Suprapubic skin (tissue), 4 donors: ENCODE measurements at places on chromosomes 1 and 21.

GRCh38 chr1:219659684-219660083 is 46.8 kb upstream of the ZC3H11B start:
- no peak for DNase-seq

DNA sequence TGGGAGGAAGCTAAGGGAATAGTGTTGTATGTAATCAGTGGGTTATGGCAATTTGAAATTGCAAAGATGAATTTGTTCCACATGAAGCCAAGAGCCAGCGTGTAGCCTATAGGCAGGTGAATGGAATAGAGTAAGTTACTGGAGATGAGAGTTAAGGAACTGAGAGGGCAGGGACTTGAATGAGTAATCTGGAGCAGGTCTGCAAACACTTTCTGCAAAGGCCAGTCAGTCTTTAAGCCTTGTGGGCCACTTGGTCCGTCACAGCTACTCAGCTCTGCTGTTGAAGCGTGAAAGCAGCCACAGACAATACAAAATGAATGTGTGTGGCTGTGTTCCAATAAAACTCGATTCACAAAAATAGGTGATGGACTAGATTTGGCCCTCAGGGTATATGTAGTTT is 29.2 kb downstream of the SZT2 start:
- no peak for DNase-seq

- no peak for DNase-seq
These were observed 22.3 kb upstream of the CLDN8 start for GRCh38 chr21:30238168-30238567.

GRCh38 chr21:45529785-45530422 is 12.3 kb downstream of the SLC19A1 start:
- peak; percentile 21 for DNase-seq

GRCh38 chr1:232655746-232656085 is 25.8 kb upstream of the SIPA1L2 start:
- no peak for DNase-seq

GRCh38 chr1:31814631-31815306 is 1.1 kb downstream of the SPOCD1 start:
- no peak for DNase-seq

- DNase-seq = no peak
These were observed 316.2 kb upstream of the C1orf174 start for GRCh38 chr1:4216231-4216630.

GRCh38 chr1:3652548-3653285 is 401 bp downstream of the TP73 start:
- no peak for DNase-seq

DNA sequence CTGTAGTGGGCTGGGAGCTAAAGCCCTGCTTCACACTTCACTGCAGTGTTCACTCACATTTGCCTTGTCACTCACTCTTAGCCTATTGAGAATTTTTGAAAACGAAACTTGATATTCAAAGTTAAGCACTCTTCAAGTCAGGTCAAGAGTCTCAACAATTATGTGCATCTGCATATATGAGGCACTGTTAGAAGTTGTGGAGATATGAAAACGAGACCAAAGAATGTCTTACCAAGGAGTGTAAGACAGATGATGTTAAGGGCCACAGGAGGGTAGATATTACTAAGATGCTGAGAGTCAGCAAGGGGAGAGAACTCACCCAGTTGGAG is 64.7 kb upstream of the GJA8 start:
- DNase-seq = no peak

DNA sequence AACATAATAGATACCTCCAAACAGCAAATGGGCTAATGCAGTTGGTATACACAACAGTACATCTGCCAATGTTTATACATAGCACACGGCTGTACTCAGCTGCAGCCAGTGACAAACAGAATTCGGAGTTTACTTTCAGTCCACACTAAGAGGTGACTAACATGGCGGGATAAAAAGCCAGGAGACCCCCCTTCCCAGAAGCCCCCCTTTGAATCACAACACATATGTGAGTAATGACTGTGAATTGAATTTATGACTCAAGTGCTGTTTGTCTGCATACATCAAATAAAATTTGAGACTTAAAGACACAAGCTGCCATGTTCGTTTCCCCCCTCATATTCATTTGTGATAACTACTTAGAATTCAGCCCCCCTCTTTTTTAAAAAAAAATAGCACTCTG is 113.2 kb downstream of the RUNX1 start:
- no peak for DNase-seq

- no peak for DNase-seq
These were observed 11.2 kb upstream of the ADAMTSL4 start for GRCh38 chr1:150537732-150538684.

DNA sequence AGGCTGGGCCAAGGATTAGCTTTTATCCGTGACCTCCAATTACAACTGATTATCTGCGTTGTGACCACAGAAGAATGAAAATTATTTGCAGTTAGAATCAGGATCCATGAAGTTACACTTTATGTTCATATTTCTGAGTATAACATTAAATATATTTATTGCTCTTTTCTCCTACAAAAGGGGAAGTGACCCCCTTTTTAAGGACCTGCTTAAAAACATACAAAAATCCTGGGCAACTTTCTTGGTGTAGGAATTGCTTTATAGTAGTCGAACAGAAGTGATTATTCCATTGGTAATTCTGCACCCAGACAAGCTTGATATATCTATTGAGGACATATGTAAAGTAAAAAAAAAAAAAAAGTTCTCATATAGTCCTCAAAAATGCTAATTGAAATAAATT is 208.7 kb downstream of the MRPL39 start:
- DNase-seq = no peak

DNA sequence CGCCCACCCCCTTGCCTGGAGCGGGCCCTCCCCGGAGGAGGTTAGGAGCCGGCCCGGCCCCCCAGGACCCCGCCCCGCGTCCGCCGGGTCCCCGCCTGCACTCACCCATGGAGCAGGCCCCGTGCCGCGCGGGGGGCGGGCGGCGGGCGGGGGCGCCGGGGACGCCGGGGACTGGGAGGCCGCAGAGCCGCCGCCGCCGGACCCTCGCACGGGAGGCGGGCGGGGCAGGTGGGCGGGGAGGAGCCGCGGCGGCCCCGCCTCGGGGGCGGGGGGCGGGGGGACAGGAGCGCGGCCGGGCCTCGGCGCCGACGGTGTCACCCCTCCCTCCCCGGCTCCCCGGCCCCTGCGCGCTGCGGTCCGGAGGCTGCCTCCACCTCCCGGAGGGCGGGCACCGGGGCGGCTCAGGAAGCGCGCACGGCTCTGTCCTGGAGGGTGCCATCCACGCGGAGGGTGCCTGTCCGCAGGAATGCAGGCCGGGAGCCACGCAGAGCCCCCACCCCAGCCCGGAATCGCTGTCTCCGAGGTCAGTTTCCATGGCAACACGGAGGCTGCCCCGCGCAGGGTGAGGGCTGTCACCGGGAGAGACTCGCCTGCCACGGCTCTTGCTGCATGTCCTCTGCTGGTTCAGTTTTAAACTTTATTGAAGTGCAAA is 5.9 kb upstream of the PLEKHG5 start:
- no peak for DNase-seq

DNA sequence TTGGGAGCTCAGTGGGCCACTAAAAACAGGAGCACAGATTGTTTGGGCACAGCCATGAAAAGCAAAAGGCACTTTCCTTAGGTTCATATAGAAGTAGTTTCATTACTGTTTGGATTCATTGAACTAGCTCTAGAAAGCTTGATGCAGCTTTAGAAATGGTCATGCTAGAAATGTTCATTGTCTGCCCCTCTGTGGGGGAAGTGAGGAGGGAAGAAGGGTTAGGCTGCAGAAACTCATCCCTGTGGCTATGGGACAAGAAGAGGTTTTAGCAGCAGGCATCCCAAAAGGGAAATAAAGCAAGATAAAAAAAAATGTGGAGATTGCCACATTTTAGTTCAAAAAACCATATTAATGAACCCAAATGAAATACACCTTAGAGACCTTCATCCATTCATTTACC is 359.6 kb upstream of the PTBP2 start:
- no peak for DNase-seq
